AG09319 (cell line): ENCODE measurements at places on chromosomes 4 and X.

DNA sequence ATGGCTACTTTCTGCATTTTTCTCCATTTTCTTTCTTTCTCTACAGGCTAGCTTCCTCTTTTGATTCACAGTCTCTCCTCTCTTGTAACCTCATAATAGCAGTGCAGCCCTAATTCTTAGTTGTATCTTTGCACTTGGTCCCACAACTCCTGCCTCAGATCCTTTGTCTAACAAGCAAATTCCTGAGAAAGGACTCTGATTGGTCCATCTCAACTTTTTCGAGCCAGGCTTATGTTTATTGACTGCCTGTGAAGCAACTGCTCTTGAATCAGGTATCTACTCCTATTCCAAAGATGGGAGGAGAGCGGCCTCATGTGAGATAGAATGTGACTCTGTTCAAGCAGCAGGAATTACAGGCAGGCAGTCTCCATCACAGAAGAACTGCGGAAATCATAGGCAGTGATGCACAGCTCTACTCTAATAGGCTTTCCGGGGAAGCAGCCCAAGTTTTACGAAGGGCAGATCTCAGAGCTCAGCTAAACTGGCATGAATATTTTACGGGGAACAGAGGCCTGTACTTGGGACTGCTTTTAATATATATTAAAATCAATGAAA lies 123.5 kb downstream of the GABRB1 start:
- no peak for DNase-seq

- DNase-seq: peak; percentile 49
Observed at GRCh38 chr4:119286377-119287002, 35.4 kb downstream of the FABP2 start.

GRCh38 chrX:44494357-44494756 lies 48.3 kb downstream of the FUNDC1 start:
- DNase-seq: no peak

GRCh38 chrX:41971346-41971745 lies 48.0 kb upstream of the CASK start:
- no peak for DNase-seq

GRCh38 chrX:110311437-110312230 lies 6.3 kb downstream of the AMMECR1 start:
- no peak for DNase-seq

DNA sequence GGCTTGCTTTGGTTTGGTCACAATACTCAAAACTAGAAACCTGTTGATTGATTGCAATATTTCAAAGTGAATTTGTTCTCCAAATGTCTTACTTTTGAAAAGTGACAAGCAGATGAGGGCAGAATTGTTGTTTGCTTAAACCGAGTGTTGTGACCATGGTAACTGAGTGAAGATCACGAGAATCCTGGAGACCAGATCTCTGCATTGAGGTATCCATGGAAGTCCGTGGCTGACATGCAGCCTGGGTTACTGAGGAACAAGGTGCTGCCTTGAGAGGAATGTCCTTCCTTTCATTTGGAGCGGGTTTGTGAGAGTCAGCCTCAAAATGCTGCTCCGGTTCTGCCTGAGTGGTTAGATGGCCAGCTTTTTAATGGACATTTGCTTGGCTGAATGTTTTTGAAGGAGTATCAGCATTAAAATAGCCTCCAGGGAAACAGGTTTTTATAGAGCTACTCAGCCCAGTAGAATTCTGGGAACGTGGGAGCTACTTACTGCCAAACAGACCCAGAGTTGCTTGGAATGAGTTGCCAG lies 31.3 kb downstream of the NYX start:
- DNase-seq: no peak

GRCh38 chrX:125681507-125681906 lies 361.8 kb downstream of the TEX13C start:
- no peak for DNase-seq

DNA sequence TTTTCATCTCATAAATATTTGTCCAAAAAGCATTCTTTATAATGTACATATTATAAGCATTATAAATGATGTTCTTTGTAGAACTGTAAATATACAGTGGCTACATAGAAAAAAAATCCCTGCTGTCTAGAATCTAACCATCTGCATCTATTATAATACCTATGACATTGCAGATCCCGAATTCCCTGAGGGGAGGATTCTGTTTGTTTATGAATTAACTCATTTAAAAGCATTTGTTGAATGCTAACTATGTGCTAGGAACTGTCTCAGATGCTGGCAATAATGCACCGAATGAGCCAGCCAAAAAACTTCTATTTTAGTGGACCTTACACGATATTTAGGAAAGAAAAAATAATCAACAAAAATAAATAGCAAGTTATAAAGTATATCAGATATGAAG lies 189.6 kb downstream of the PACRGL start:
- no peak for DNase-seq

DNA sequence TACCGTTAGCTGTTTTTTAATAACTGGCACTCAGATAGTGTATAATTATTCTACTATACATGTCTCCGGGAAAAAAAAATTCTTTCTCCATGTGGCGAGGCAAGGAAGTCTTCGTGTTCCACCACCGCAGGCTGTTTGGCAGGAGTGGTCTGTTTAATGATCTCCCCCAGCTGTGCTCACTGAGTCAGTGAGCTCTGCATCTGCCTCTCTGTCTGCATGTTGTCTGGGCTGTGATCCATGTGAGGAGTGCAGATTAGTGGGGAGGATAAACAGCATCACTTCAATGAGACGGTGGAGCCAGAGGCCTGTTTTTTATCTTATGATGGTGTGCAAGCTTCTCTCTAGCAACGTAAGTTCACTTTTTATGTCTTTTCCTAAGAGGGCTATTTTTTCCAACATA lies 69.8 kb downstream of the RPS3A start:
- peak; percentile 93 for DNase-seq

- no peak for DNase-seq
Observed at GRCh38 chr4:105963461-105964400, 68.5 kb downstream of the NPNT start.

DNA sequence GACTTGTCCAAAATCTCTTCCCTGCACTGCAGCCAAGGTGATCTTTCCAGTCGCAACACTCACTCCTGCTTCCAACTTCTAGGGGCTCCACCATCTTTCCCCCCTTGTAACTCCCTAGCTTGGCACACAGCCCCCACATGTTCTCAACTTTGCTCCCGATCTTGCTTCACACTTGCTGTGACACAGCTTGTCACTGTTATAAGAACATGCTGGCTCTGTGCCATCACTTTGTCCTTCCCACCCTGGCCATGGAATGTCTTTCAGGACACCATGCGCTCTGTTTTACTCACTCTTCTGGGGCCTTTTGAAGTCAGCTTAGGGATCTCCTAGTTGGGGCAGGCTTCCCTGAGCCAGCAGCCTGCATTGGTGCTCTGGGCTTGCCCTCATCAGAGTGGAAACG lies 2.5 kb downstream of the NSDHL start:
- DNase-seq: no peak

DNA sequence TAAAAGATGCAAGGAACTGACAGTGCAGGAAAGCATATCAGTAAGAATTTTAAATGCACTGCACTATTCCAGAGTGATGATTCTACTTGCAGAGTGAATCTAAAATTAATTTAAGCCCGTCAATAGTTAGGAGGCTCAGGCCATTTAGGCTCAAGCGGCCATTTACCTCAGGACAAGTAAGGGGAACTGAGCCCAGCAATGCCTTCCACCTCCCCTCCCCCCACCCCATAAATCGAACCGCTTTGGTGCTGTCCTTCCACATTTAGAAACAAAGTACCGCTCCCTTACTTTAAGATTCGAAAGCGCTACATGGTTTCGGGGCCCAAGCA lies 665 bp downstream of the RBM41 start:
- no peak for DNase-seq

GRCh38 chrX:148633218-148633908 lies 132.9 kb downstream of the AFF2 start:
- no peak for DNase-seq

- no peak for DNase-seq
Observed at GRCh38 chr4:95092766-95093165, 335.0 kb downstream of the BMPR1B start.

GRCh38 chr4:56048383-56048701 lies 99.6 kb downstream of the CEP135 start:
- DNase-seq: no peak

- no peak for DNase-seq
Observed at GRCh38 chr4:159652871-159653270, 550.0 kb downstream of the RAPGEF2 start.

DNA sequence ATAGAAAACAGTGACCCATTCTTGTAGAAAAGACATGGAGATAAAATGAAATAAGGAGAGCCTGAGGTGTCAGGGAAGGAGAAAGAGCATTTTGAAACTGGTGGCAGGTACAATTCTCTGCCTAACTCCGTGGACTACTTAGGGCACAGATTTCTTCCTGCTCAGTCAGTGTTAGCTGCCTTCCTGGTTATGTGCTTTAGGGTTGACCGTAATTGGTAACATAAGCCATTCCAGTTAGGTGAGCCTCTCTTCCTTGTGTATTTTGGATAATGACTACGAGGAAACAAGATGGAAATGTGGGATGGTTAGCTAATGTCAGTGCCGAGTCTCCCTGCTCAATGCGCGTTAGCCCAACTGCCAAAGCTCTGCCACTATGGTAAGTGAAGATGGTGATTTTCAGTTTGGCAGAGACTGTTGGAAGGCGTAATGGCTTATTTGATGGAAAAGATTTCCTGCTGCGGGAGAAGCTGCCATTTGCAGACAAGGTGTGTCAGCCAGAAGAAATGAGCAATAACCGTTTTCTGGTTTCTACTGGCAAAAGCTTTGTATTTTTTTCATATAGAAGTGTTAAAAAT lies 174.1 kb downstream of the CBR4 start:
- DNase-seq: no peak

DNA sequence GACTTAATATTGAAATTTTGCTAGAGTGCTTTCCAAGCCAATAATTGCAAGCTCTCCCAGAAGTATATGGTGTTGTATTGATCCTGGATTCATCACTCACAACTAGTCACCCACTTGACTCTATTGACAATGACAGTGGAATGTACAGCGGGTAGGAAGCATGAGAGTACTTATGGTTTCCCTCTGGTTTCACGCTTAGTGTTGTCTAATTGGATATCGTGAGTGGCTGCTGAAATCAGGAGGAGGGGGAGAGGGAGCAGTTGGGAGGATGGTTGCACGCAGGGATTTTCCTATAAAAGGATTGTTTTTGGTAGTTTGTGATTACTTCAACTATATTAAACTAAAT lies 1819.5 kb upstream of the TENM3 start:
- no peak for DNase-seq

GRCh38 chr4:172786039-172786792 lies 382.4 kb upstream of the GALNT7 start:
- no peak for DNase-seq

DNA sequence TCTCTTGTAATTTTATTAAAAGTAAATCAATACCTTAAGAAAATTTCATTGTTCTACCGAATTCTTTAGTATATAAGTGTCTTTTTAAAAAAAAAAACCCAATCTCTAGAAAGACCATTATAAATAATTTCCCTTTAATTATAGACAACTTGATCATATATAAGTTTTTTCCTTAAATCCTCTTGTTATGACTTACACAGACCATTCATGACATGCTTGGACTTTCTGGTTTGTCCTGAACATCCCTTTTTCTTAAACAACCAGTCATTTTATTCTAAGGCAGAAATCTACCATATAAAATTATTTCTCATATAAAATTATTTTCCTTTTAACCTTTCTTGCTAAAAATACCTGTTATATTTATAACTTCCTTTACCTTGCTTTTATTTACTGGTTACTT lies 15.4 kb upstream of the FHDC1 start:
- DNase-seq: no peak

GRCh38 chr4:45453258-45453853 lies 670.5 kb downstream of the GABRG1 start:
- DNase-seq: no peak

DNA sequence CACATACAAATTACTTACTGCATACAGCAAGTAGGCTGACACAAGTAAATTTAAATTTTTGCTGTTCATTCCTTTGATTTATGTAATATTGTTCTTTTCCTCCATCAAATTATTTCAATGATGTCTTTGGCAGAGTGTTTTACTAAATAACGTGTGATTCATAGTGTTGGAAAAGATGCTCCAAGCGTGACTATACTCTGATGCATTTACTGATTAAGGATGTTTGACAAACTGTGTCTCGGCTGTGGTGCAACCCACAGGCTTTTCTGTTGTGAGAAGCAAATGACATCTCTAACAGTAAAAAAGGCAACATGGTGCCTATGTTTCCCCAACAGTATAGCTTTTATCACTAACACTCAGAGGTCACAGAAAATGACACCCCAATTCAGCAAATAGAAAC lies 540.9 kb downstream of the PPP4R3C start:
- no peak for DNase-seq

DNA sequence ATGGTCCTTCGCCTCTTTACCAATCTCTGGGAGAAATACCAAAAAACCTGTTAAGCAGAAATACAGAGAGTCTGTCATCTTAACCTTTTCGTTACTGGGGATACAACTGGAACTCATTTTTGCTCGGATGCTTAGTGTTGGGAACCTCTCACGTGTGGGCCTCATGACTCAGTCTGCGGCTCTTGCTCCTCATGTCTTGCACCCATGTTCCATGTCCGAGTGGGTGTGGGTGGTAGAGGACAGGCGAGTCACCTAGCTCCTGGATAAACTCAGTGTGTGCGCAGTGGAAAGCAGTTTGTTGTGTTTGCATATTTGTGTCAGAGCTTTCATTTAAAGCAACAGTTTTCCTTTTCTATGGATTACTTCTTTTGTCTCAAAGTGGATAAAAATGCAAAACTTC lies 70.6 kb downstream of the TNIP2 start:
- DNase-seq: no peak

DNA sequence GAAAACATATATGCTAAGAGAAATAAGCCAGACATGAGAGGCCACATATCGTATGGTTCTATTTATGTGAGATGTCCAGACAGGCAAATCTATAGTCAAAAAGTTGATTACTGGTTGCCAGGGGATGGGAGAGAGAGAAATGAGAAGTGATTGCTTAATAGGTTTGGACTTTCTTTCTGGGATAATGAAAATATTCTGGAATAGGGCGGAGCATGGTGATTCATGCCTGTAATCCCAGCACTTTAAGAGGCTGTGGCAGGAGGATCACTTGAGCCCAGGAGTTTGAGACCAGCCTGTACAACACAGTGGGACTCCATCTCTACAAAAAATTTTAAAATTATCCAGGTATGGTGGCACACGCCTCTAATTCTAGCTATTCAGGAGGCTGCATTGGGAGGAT lies 22.4 kb downstream of the RBM47 start:
- DNase-seq: no peak
